DMS79 treated with DMSO at 0.1 percent for 48 hours (cell line): ENCODE measurements at places on chromosomes 2 and 18.
A peak's percentile ranks its signal among the peaks of the same experiment; 100 is the strongest.

DNA sequence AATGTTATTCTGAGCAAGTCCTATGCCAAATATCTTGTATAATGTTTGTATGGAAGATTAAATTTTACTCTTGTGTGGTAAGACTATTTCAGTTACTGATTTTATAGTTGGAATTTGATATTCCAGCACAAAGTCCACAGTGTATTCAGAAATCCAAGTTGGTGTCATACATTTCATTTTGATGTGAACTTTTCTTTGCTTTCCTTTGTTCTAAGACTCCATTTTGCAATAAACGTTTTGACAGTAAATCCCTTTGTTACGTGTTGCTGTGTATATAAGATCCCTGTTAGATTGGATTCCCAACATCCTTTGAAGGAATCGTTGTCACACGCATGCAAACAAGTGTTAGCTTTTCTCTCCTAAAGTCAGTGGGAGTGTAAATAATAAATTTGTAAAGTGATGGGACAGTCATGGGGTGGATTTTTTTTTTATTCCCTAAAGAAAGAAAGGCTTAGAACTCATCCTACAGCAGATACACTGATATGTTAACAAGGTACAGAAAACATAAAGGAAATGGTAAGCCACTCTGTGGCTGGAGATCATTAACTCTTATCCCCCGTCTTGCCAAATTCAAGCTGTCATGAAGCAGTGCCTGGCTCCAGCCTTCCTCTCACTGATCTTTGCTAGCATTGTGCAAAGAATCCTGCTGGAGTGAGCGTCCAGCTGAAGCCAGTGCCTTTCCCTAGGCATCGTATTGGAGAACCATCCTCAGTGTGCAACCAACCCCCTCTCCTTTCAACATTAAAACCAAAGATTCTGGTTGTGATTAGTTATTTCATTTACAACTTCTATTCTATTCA is 127.6 kb upstream of the CDCA7 start:
- no peak for DNase-seq

DNA sequence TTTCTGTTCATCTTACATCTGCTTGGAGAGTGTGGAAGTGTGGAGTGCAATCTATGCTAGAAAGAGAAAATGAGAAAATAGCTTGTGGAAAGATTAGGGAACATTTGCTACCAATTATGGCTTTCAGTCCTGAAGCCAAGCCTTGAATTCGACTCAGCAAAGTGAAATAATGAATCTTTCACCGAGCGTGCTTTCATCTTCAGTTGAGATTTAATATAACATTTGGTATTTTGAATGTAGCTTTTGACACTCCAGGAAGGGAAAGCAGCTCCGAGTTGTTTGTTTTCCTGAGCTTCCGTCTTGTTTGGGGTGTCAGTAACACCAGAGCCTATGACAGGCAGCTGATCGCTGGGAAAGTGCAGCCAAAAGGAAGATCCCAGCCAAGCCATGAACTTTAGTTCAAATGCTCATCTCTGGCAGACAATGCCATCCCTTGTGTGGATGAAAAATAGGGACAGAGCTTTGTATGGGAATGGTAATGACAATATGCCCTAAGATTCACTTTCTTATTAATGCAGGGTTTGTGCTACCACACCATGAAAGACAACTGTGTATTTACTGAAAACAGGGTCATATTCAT is 25.0 kb upstream of the PHLPP1 start:
- no peak for DNase-seq

DNA sequence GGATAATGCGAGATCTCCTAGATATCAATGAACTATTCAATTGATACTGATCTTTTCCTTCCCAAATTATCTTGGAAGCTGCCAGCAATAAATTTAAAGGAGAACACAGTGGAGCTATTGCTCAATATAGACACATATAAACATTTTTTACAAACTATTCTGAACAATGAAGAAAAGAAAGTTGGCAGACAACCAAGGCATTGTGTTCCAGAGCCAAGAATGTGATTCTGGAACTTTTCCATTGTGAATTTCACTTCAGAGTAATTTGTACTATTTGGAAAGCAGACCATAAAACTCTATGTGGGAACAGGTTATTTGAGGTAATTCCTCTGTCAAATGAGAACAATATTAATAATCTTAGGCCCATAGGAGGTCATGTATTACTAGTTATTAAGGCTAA is 588.2 kb downstream of the IRS1 start:
- no peak for DNase-seq

- peak; percentile 30 for DNase-seq
Observed at GRCh38 chr2:191678437-191679100, 633 bp downstream of the NABP1 start.

GRCh38 chr2:160063271-160063670 is 856 bp upstream of the PLA2R1 start:
- no peak for DNase-seq

DNA sequence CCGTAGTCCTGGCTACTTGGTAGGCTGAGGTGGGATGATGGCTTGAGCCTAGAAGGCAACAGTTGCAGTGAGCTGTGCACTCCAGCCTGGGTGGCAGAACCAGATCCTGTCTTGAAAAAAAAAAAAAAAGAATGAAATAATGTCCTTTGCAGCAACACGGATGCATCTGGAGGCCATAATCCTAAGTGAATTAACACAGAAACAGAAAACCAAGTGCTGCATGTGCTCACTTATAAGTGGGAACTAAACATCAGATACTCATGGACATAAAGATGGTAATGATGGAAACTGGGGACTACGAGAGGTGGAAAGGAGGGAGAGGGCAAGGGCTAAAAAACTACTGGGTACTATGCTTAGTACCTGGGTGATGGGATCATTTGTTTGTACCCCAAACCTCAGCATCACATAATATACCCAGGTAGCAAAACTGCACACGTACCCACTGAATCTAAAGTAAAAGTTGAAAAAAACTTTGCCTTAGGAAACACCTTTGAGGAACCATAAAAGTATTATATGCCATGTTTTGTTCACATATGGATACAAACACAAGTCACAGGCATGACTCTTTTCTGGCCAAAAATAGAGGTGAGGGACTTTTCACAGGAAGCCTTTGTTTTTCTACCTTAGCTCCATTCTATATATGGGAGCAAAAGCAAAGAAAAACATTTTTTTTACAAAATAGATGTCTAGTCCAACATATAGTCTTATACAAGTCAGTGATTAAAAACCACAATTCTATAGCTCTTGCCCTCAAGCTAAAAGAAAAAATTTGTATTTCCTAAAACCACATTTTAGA is 36.6 kb downstream of the GPR155 start:
- DNase-seq = no peak
